ENCODE measurements at places on chromosomes 5 and 9.
A peak's percentile ranks its signal among the peaks of the same experiment; 100 is the strongest.

DNA sequence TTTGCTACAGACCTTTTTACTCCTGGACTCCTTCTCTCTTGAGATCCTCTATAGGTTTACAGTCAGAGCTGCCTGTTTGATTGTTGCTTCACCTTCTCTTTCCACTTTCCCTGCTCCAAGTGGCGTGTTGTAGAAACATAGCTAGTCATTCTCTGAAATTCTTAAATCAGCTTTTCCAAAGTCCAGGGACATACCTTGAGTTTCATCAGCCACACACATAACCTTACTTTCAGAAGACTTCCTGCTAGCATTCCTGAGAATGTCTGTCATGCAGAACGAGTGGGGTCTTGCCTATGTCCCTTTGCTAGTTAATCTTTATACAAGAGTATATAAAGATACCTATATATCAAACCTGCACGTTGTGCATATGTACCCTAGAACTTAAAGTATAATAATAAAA lies 230.3 kb upstream of the ZNF462 start:
- DNase-seq, result no peak

DNA sequence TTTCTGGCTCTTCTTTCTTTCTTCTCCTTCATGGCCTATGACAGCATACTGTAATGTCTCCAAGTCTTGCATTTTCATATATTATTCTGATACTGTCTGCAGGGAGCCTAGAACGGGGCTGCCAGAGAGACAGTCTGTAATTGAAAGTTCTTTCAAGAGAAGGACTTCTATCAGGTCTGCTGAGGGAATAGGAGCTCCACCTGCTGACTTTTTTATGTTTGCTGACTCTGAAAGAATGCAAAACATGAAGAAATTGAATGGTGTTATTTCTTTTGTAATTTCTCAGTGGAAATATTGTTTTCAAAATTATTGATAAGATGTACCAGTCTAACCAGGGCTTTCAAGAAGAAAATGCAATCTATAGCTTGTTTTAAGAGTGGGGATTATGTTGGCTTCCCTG lies 121.9 kb upstream of the RFX3 start:
- no peak for DNase-seq

- no peak for DNase-seq
Observed at GRCh38 chr9:116312221-116312620, 158.6 kb downstream of the PAPPA start.

GRCh38 chr9:99369327-99369722 lies 147.2 kb downstream of the SEC61B start:
- DNase-seq, result no peak

DNA sequence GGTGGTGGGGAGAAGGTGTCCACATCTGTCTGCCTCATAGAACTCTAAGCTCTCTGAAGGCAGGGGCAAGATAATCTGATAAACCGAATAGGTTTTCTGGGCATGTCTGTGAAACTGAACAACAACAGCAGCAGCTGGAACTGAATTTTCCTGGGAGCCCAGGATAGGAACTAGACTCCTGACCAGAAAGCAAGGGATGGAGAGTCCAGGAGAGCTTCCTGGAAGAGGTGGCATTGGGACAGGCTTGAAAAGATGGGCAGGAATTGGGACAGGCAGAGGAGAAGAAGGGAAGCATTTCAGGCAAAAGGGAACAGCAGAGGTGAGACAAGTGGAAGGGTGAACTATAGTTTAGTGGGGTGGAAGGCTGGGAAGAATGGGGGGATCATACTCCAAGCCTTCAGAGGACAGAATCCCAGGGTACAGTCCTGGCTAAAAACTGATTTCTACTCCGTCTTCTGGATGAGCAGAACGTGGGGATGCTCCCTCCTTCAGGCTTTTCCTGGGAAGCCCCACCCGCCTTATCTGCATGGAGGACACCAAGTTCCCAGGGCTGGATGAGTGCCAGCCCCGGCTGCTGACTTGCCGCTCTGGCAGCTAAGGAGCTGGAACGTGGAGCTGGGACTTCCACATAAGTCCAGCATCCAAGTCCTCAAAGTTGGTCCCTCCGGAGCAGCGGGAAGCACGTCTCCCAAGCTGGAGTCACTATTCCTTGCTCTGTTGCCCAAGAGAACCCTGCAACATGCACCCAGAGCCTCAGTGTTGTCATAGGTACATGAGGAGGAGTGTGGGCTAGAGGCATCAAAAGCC lies 13.9 kb upstream of the KIF12 start:
- no peak for DNase-seq

GRCh38 chr9:10612641-10613398 lies at the start of gene PTPRD:
Gene PTPRD (minus strand): TSS chr9:10613002.
- peak; percentile 32 for DNase-seq

GRCh38 chr5:8396246-8396645 lies 527.3 kb downstream of the MTRR start:
- no peak for DNase-seq

DNA sequence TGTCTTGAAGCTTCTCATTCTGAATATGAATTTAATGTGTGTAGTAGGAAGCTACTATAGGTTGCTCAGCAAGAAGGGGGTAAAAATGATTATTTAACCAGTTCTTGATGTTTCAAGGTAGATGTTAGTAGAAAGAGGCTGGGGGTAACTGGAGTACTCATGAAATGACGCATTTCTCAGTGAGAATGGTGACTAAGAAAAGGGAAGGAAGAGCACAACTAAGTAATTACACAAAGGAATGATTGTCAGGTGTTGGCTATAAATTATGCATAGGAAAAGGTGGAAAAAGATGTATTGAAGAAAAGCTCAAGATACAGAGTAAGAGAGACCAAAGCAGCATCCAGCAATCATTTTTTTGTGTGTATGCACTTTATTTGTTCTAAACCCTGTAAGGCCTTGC lies 1.4 kb upstream of the PSIP1 start:
- DNase-seq, result no peak

- DNase-seq, result no peak
Observed at GRCh38 chr9:98047002-98047401, 9.5 kb upstream of the NANS start.

DNA sequence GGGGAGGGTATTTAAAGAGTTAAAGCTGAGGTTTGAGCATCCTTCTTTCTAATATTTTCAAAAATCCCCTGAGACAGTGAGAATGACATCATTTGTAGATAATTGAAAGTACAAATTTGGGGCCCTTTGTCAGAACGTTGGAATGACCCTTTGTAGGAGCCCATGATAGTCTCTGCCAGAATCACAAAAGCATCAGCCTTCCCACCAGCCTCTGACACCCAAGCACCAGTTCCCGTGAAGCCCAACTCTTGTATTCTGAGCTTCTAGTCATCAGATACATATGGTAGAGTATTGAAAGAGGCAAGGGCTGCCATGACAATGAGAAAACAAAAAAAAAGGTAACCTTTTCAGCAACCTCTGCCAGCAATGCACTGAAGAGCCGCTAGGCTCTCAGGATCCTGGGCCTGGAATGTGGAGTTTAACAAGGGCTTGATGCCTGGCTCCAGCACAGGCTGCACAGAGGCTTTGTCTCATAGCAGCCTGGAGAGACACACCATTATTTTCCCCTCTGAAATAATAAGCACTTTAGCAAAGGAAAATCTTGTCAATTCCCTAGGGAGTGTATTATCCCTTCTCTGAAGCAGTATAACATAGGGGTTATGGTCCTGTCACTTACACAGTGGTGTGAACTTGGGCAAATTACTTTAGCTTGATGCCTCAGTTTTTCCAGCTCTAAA lies 114.4 kb downstream of the ZNF608 start:
- no peak for DNase-seq

DNA sequence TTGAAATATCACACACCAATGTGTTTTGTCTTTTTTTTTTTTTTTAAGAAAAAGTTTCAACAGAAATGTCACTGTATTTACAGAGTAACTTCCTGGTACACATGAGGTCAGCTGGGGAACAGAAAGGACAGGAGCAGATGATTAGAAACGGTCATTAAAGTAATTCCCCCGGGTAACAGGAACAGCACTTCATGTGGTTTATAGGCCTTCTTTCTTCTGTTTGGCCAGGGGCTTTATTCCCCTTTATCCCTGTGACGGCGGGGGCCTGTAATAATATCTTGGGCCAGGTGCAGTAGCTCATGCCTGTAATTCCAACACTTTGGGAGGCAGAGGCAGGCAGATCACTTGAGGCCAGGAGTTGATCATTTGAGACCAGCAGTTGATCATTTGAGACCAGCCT lies 30.5 kb upstream of the MSH3 start:
- DNase-seq, result no peak

- no peak for DNase-seq
Observed at GRCh38 chr5:146409054-146409671, 38.0 kb upstream of the TCERG1 start.

DNA sequence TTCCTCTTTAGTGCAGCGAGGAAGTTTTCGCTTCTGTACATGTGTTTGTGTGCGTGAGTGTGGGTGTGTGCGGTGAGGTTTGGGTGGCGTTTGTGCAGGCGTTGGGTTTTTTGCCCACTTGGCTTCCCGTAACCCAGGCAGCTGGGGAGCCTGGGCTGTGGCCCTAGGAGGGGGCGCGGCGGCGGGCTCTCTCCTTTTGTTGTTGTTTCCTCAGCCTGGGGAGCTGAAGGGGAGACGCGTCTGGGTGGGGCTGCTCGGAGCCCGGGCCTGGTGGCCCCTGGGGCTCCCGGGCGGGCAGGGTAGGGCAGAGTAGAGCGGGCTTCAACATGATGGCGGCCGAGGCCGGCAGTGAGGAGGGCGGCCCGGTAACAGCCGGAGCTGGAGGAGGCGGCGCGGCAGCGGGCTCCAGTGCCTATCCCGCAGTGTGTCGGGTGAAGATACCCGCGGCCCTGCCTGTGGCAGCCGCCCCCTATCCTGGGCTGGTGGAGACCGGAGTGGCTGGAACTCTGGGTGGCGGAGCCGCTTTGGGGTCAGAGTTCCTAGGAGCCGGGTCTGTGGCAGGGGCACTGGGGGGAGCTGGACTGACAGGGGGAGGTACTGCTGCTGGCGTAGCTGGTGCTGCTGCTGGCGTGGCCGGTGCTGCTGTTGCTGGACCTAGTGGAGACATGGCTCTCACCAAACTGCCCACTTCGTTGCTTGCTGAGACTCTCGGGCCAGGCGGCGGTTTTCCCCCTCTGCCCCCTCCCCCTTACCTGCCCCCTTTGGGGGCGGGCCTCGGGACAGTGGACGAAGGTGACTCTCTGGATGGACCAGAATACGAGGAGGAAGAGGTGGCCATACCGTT lies 665 bp downstream of the RASA1 start:
- peak; percentile 30 for DNase-seq

DNA sequence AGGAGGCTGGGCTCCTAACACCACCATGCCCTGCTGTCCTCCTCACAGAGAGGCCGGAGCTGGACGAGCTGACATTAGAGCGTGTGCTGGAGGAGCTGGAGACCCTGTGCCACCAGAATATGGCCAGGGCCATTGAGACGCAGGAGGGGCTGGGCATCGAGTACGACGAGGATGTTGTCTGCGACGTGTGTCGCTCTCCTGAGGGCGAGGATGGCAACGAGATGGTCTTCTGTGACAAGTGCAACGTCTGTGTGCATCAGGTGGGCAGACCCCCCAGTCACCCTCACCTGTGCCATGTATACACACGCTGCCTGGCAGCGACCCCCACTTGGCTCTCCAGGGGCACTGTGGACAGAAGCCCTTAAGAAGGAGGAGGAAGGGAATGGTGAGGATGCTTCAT lies 35.2 kb downstream of the JADE2 start:
- no peak for DNase-seq

- DNase-seq, result no peak
Observed at GRCh38 chr5:124102486-124102885, 590.5 kb downstream of the CSNK1G3 start.

DNA sequence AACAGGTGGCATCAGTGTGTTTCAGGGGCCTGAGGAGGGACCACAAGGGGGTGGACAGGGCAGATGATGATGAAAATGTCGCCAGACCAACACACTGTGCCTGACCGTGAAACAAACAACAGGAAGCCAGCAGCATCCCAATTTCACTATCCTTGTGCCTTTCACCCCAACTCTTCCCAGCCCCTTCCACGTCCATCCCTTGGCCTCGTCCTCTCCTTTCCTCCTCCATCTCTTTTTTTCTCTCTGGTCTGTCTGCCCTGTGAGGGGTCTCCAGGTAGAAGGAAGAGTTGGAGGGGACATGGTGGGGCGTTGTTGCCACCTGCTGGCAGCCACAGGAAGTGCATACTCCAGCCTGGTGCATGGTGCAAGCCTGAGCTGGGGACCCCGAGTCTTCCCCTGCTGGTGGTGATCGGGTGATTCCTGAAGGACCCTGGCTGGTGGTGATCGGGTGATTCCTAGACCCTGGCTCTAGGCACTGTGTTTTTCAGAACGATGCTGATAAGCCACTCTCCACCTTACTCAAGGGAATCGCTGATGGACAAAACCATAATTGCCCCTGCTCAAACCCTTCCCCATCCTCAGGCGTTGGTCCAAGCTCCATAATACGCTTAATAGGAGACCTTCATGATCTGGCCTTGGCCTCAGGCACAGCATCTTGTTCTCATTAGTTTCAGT lies 21.7 kb upstream of the NSD1 start:
- peak; percentile 67 for DNase-seq

GRCh38 chr5:172478256-172478655 lies 23.9 kb upstream of the SH3PXD2B start:
- DNase-seq, result no peak

GRCh38 chr5:140018517-140018916 lies 24.6 kb downstream of the NRG2 start:
- no peak for DNase-seq

DNA sequence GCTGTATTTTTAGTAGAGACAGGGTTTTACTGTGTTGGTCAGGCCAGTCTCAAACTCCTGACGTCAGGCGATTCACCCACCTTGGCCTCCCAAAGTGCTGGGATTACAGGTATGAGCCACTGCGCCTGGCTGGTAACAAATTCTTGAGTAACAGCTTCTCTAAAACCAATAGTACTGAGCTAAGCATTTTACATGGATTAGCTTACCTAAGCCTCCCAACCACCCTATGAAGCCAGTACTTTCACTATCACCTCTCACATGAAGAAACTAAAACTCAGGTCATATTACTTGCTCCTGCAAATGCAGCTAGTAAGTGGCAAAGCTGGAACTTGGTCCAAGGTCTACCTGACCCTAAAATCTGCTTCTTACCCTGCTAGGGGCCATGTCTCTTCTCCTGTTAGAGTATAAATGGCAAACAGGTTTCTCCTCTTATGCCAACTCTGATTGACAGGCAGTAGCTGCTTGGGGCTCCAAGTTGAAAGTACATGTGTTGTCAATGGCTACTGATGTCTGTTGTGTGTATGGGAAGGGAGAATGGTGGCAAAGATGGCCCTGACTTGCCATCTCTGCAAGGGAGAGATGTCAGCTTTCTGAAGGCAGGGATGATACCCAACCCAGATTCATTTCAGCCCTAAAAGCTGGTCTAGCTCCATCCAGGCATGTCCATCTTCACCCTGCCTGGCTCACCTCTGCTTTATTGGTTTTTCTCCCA lies 4.0 kb downstream of the PHF19 start:
- DNase-seq, result no peak

GRCh38 chr9:1962122-1962521 lies 53.0 kb upstream of the SMARCA2 start:
- no peak for DNase-seq

- DNase-seq, result no peak
Observed at GRCh38 chr5:124212934-124213333, 533.5 kb downstream of the ZNF608 start.

DNA sequence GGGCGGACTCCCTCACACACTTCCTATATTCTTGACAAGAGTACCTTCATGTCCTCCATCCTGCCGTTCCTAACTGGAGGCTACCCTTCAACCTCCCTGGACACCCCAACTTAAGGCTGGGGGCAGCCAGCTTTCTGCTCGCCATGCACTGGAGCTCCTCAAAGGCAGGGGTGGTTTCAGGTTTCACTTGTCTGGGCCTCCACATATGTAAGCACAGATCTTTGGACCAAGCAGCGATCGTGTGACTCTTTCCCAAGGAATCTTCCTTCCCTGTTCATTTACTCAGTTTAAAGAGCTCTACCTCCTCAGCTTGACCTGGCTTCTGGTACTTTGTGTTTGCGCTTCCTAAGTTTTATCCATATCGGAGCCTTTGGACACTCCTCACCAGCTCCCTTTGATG lies 34.2 kb upstream of the TRPC7 start:
- DNase-seq, result no peak

All from HepG2 (cell line).